ENCODE measurements at places on chromosomes 12 and 14. TPM values are rescaled to one million over a fixed set of nuclear protein-coding genes. Genes with fewer than 3 reads are reported as not detected.

The FAM186B gene
- total RNA-seq: 0.21 TPM

The TSPAN8 gene
- 5.9 TPM for total RNA-seq

GRCh38 chr14:103740991-103741689 is 25.5 kb downstream of the ZFYVE21 start:
- no peak for DNase-seq

DNA sequence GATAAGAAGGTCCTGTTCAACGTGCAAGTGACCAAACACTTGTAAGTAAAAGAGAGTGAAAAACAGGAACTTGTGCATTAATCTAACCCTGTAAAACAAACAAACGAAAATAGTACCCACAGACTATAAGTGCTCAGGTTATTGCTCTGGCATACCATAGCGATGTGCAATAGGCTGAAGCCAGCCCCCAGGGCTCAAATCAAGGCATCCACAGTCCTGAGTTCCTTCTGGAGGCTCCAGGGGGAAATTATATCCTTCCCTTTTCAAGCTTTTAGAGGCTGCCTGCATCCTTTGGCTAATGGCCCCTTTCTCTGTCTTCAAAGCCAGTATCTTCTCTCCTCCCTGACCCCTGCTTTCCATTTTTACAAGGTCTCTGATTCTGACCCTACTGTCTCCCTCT is 8.1 kb upstream of the CMAS start:
- no peak for DNase-seq

The TTC6 gene
- 0.93 TPM for total RNA-seq

- DNase-seq: peak; percentile 79
Observed at GRCh38 chr12:54306925-54307741, 6.3 kb upstream of the NFE2 start.

- DNase-seq: no peak
Observed at GRCh38 chr14:38257507-38257906, 1.6 kb upstream of the CLEC14A start.

The ADAMTS20 gene
- total RNA-seq: not detected

The SCN8A gene
- total RNA-seq: 0.42 TPM

DNA sequence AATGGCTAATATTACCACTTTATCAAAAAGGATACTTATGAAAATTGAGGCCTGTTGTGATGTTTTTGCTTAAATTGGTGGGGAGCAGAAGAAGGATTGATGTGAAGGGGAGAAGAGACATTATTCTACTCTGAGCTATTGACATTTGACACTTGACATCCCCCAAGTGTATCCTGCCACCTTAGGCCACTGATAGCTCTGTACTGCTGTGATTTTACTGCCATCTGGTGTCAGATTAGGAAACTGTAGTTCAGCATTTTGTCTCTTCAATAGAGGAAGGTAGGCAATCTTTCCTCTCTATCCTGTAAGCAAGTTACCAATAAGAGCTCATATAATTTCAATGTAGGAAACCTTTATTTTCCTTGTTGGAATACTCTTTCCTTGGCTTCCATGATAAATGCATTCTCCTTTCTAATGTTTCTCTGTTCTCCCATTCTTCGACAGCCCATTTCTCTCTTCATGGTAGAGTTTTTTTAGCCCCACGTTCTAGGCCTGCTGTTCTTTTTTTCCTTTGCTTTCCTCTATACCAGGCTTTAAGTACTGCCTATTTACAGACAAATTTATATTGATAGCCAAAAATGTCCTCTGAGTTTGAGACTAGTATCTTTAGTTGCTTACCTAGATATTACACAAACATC is 46.3 kb downstream of the PPHLN1 start:
- DNase-seq: no peak

The RNASE2 gene
- total RNA-seq: 0.96 TPM

- DNase-seq: no peak
Observed at GRCh38 chr12:115096588-115097397, 412.8 kb upstream of the TBX3 start.

Measured in lower leg skin (tissue), 4 donors.